ENCODE measurements at places on chromosomes 4 and X.
A peak's percentile ranks its signal among the peaks of the same experiment; 100 is the strongest.

DNA sequence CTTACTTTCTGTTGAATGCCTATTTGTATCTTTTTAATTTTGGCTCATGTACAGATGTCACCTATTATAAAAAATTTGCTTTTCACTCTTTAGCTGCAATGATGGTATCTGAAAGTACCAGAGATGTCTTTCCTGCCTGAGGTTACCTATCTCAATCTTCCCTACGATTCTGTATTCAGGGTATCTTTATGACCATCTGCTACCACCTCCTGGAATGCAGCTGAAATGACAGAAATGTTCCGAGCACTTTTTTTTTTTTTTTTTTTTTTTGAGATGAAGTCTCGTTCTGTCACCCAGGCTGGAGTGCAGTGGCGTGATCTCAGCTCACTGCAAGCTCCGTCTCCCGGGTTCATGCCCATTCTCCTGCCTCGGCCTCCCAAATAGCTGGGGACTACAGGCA is 136.4 kb downstream of the REPS2 start:
- no peak for DNase-seq

GRCh38 chr4:89836897-89837384 is at the start of gene SNCA:
TSS of gene SNCA (minus strand) at chr4:89837161. CDS start at chr4:89835667, 1,494 bp downstream.
- peak; percentile 37 for DNase-seq

DNA sequence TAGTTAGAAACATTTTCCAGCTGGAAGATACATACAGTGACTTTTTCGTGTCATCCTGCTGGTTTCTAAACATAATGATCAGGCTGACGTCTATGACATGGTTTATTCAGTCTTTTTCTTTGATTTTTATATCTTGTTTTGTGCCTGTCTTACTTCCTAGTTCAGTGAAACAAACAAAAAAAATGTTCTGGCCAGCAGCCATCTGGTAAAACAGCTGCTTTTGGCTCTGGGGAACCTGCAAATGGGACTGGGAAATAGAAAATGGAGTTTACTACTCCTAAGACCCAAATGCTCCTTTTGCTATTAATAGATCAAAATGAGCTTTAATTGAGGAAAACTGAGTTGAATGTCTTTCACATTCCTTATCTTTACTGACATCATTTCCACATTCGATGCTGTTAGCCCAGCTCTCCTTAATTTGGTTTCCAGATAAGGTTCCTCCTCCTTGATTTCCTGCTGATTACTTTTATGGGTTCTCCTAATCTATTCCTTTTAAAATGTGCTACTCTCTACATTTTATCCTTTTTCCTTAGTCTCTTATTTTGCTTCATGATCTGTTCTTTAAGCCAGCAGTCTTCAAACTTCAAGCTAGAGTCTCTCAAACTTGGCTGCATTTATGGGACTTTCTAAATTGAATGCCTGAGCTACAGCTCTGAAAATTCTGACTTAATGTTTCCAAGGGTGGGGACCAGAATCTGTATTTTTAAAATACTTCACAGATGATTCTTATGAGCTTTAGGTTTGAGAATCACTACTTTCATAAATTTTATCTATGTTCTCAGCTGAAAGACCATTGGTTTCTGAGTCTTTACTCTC is 499.5 kb downstream of the ANKRD50 start:
- DNase-seq = no peak

DNA sequence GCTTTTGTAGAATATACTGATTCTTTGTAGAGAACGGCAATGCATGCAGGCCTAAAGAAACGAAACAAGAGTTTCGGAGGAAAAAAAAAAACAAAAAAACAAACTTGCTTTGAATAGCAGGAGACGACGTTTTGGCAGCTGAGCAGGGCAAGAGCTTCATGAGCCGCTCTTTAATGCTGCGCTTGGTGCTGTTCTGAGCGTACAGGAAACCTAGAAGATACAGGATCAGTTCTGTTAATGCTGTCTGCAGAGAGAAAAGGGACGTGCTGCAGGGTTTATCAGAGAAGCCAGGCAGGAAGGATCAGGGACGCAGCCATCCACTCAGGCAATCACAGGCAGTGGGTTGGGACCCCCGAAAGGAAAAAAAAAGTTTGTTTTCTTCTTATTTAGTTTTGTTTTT is 182.2 kb downstream of the PACRGL start:
- DNase-seq = no peak

DNA sequence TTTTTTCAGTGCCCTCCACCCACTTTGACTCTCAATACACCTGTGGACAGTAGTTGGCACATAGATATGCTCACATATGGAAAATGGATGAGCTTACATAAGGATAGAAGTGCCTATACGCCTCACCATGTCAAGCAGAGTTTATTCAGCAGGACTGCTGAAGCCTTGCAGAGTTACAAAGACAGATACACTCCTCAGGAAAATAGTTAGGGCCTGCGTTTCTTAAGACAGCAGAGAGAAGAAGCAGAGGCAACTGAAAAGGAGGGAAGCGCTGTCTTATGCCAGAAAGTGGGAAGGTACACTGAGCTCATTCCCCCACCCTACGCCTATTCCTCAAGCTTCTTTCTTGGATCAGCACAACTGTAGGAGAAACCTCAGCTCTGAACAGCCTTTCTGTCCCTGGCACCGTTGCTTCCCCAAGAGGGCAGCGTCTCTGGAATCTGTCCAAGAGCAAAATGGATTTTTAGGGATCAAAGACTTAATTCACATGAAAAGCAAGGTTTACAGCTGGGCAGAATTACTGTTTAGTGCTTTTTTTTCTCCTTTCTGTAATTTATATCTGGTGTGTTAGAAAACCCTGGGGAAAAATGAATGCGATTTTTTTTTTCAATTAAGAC is 37.3 kb upstream of the MBTPS2 start:
- no peak for DNase-seq

- no peak for DNase-seq
These were observed 181.0 kb downstream of the MAML3 start for GRCh38 chr4:139973015-139973414.

- no peak for DNase-seq
These were observed 165.9 kb downstream of the PJA1 start for GRCh38 chrX:68999356-68999755.
